Anterior cingulate cortex (tissue), 58 donors: ENCODE measurements at places on chromosomes 11 and 22.

- no peak for DNase-seq
These were observed 22.3 kb downstream of the SLC6A5 start for GRCh38 chr11:20621679-20622078.

GRCh38 chr11:26285608-26286007 lies 46.3 kb upstream of the ANO3 start:
- no peak for DNase-seq

DNA sequence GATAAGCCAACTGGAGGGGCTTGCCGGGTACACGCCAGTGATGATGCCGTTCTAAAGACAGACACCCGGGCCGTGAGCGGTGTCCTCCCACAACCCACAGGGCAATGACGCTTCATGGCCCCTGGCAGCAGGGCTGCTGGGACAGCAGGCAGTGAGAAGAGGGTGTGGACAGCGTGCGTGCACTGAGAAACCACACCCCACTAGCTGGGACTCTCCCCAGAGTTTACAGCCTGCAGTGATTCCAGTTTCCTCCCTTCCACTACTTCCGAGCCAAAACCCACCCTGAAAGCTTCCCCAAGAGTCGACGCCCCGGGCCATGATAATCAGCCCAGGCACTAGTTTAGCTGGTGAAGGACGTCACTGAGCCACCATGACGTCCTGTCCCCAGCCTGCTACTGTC lies 29.2 kb downstream of the CPT1A start:
- no peak for DNase-seq

GRCh38 chr22:28025333-28025732 lies 106.3 kb upstream of the PITPNB start:
- no peak for DNase-seq

GRCh38 chr11:1460396-1460985 lies 26.1 kb downstream of the MOB2 start:
- peak; percentile 72 for DNase-seq

- no peak for DNase-seq
These were observed 859 bp downstream of the RPS6KB2 start for GRCh38 chr11:67429038-67429668.

DNA sequence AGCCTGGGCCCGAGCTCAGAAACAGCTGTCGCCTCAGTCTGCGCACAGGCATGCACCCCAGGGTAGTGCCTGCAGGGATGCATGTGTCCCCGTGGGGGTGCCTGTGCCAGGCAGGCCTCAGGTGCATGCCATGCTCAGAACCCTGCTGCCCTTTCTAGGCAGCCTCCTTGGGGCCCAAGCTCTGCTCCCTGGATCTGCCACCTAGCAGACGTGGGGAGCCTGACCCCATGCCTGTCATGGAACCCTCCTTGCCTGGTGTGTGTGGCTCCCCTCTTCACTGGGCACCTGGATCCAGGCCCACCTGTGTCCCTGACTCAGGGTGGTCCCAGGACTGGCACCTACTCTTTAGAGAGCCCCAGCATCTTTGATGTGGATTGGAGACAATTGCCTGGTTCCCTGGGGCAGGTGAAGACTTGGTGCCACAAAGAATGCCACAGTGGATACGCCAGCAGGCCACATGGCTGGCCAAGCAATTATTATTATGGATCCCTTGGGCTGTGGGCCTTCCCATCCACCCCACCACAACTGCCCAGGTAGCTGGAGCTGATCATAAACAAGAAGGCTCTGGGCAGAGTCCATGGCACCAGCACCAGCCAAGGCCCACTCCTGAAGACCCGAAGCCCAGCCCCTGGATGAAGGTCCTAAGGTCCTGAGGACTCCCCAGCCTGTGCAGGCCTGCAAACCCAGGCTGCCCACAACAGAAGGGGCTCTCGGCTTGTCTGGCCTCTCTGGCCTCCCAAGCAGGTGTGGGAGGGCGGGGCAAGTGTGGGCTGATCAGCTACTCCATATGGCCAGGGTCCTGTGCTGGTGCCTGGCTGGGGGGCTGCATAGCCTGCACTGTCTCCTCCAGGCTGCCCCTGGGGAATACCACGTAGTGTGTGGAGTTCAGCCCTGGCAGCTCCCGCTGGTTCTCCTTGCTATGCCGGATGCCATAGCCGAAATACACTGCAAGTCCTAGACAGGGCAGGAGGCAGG lies 3.8 kb downstream of the SLC7A4 start:
- no peak for DNase-seq

DNA sequence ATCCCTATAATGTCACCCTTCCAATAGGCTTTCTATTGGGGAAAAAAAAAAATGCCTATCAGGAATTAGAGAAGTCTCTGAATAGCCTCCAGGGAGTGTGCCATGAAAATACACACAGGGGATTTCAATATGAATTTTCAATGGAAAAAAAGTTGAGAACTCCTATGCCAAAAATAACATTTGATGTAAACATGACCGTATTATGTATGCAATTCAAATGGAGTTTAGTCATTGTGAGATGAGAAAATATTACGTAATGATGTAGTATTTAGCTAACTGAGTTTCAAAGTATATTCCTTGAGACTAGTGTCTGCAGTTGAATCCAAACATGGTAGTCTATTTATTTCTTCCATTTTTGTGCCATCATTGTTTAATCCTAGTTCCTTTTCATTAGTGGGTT lies 182.3 kb downstream of the BLID start:
- no peak for DNase-seq

DNA sequence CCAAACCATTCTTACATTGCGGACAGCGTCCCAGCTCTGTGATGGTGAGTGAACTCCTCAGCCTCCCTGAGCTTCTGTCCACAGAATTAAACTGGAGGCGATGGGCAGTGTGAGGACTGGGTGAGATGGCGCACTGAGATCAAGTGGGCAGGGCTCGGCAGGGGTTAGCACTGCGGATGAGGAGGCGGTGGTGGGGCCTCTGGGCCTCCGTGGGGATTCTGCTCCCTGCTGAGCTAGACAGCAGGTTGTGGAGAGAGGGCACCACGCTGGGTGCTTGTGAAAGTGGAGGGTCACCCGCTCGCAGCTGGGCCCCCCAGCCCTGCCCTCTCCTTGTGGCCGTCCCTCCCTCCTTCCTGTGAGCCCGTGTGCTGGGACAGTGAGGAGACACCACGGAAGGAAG lies 25.6 kb upstream of the PARVG start:
- no peak for DNase-seq

GRCh38 chr11:61045271-61045670 lies 57.0 kb upstream of the CD5 start:
- no peak for DNase-seq

GRCh38 chr11:19349340-19350025 lies 108.7 kb upstream of the E2F8 start:
- DNase-seq: peak; percentile 37

- DNase-seq: no peak
These were observed 12.9 kb upstream of the FAT3 start for GRCh38 chr11:92211576-92212167.

GRCh38 chr11:123235656-123236261 lies 40.7 kb upstream of the CLMP start:
- DNase-seq: no peak

DNA sequence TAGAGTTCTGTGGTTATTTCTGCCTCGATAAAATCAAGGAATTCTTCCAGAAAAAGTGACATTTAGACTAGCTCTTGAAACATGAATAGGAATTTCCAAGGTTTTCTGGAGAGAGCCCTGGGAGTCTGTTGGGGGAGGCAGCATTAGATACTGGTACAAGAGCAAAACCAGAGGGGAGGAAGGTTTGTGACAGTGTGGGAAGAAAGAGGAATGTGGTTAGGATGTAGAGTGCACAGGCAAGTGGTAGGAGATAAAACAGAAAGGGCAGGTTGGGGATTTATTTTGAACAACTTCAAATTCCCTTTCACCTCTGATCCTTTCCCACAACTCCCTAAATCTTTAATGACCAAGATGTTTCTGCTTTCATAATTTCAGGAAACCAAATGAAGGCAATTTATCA lies 588.4 kb downstream of the METTL15 start:
- DNase-seq: no peak

- DNase-seq: no peak
These were observed 57.3 kb upstream of the SLN start for GRCh38 chr11:107769189-107769588.

DNA sequence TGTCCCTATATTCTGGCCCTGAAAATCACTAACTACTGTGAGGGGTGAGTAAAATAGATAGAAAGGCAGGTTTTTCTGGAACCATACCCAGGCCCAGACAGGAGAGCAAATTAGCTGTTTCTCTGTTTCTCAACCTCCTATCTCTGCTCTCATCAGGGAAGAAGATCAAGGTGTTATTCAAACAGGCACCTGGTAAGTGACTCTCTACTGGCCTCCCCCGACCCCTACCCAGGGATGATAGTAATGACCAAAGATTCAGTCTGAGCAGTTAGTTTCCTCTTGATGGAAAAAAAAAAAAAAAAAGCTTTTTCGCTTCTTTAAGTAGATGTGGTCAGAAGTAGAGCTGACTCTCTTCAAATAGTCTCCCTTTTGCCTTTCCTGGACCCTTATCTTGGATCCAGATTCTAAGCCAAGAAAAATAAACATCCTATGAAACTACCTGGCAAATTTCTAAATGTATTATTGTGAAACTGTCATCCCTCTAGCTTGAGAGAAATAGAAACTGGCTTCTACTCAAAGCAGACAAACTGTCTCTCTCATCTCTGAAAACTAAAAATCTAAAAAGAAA lies 9.9 kb downstream of the LRRC4C start:
- no peak for DNase-seq

DNA sequence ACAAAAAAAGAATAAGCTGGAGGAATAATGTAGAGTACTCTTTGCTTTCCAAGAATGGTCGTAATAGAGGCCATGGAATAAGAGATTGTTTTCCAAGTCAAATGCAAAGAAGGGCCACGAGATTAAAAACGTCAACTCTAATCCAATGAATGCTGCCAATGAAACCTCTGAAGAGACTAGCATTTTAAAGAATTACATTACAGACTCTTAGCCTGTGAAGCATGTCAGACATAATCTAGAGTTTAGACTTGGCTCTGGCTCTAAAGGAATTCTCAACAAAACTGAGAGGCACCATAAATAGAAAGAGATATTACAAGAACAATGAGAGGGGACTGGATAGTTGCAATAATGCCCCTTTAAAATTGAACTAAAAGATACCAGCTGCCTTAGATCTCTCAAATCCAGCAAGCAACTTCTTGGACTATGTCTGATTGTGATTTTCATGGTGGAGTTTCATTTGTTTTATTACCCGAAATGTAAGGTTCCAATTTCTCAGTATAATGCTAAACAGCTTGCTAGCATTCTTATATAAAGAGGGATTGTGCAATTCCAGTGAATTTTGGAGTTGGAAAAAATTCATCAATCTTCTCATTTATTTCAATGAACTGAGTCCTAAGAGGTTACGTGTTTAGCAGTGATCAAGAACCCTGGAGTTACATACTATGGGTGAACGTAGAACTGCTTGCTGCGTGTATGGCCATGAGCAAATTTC lies 5.6 kb downstream of the ETS1 start:
- no peak for DNase-seq
